ENCODE measurements at places on chromosomes 1 and 21.

- DNase-seq, result no peak
These were observed 18.0 kb downstream of the COL16A1 start for GRCh38 chr1:31685795-31686194.

DNA sequence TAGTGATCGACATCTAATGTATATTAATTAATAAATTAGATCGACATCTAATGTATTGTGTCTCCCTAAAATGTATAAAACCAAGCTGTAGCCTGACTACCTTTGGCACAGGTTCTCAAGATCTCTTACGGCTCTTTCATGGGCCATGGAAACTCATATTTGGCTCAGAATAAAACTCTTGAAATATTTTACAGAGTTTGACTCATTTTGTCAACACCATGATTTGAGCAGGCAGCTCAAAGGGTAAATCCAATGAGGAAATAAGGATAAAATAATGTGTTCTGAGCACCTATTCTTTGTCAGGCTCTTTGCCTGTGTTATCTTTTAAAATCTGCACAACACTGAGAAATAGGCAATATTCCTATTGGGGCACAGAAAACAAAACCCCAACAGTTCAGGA lies 223.4 kb upstream of the DUSP10 start:
- no peak for DNase-seq

GRCh38 chr1:73593364-73593763 lies 604.6 kb downstream of the LRRIQ3 start:
- no peak for DNase-seq

DNA sequence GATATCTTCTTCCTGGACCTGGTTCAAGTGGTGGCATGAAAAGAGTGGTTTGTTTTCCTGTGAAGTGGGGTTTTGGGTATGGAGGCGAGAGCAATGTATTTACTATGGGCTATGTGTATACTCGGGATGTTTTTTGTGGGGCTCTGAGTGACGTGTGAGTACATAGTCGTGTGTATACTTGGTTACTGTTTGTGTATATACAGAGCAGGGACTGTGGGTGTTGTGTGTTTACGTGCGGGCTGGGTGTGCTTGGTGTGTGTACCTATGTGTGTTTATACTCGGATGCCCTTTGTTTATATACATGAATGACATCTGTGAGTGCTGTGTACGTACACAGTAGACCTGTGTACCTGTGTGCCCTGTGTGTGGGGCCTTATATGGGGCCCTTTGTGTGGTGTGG lies 50.0 kb downstream of the YARS1 start:
- no peak for DNase-seq

GRCh38 chr1:192767798-192768197 lies 41.0 kb upstream of the RGS2 start:
- DNase-seq, result no peak

DNA sequence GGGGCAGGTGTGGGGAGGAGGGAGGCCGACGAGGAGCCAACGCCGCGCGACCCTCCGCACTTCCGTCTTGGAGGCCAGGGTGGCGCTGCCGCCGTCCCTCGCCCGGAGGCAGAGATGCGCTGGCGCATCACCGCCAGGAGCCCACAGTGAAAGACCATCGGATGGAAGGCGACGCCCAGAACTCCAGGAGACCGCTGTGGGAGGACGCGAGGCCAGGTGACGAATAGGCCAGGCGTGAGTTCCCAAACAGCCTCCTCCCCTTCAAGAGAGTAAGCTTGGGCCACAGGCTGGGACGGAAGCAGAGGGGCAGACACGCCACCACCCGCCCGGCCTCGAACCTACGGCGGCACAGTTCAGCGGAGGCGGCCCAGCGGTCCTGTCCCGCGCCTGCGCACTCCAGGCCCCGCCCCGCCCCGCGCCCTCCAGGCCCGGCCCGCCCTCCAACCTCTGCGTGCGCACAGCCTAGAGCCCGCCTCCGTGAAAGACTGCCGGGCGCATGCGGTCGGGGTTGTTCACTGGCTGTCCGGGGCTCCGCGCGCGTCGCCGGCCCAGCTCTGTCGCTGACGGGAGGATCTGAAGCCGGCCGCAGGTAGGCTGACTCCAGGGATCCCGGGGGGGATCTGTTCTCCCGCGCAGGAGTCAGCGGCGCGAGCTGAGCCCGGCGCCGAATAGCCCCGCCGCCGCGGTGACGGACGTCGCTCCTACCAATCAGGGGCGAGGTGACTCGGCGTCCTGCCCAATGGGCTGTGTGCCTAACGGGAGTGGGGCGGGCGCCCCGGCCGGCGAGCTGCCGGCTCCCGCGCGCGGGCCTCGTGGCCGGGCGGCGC lies at the start of gene CTPS1:
CTPS1 (plus strand) TSS at position 456 of the 827 bp plus-strand sequence. CDS start 3,595 bp downstream, outside the sequence.
- DNase-seq, result peak; percentile 61

Measured in NCI-H1417 treated with DMSO at 0.1 percent for 48 hours (cell line).